ENCODE measurements at places on chromosomes 5 and 9.

DNA sequence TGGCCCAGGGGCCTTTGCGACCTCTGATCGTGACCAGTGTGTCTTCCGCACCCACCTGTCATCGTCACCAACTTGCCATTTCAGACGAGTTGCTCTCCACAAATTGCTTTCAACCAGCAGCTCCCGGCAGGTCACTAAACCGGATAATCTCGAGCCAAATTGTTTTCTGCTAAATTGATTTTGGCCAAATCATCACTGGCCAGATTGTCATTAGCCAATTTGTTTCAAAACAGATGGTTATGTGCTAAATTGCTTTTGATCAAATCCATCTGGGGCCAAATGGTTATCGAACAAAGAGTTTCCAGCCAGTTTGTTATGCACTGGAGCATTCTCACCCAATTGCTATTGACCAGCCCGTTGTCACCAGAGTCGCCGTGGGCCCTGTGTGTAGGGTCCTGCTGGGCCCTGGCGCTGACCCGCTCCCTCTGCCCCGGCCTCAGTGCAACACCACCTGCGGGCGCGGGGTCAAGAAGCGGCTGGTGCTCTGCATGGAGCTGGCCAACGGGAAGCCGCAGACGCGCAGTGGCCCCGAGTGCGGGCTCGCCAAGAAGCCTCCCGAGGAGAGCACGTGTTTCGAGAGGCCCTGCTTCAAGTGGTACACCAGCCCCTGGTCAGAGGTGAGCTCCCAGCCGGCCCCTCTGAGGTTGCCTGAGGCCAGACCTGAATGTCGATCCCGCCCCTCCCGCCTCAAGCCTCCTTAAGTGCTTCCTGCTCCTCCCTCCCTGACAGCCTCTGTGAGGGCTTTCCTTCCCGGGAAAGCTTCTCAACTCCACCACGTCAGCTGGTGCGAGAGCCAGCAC, 35.6 kb downstream of the ADAMTSL2 start:
- DNase-seq = no peak

GRCh38 chr5:37836592-37837413, 3.0 kb downstream of the GDNF start:
- no peak for DNase-seq

- DNase-seq = no peak
Measured at GRCh38 chr5:79602889-79603288, 9.4 kb upstream of the TENT2 start.

DNA sequence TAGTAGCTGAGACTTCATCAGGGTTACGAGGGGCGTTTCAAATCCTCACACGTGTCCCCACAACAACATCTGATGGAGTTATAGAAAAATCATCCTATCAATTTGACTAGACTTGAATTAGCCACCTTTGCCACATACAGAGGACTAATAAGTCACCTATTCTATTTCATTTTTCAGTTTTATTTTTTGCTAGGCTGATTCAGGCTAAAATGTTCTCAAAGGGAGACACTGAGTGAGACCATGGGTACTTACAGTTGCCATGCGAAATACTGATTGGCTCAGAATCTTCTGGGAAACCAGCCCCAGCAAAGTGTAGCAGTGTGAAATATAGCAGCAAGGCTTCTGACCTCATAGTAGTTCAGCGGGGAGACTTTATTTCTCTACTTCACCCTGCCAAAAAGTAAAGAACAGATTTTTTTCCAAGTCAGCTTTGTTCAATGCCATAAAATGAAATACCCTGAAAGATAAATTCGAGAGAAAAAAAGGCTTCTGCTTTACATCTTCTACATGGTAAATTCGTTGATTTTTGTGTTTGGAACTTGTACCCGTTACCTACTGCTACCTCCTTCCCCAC, 69.9 kb downstream of the SEMA6A start:
- no peak for DNase-seq

DNA sequence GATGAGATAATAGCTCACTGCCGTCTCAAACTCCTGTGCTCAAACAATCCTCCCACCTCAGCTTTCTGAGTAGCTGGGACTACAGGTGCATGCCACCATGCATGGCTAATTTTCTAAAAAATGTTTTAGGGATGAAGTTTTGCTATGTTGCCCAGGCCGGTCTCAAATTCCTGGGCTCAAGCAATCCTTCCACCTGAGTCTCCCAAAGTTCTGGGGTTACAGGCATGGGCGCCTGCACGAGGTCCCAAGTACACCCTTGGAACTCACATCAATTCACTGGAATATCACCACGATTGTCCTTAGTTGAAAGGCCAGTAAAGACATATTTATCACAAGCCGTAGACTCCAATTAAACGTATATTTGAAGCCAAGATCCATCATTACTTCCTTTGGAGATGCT, 184.6 kb downstream of the IRX1 start:
- DNase-seq = no peak

DNA sequence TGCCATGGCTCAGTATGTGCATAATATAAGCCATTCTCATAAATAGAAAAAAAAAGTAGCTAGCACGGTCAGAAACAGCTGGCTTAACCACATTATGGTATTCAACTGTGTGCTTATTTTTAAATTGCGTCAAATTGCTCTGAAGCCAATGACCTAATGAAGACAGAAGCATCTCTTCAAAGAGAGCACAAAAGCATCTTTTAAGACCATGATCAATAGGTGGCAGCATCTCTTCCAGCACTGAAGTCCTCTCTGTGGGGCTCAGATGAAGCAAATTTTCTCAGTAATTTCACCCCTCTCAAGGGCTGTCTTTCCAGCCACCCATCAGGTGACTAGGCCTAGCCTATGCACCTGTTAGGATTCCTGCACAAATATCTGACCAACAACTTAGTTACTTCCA, 251.4 kb downstream of the GLIS3 start:
- no peak for DNase-seq

DNA sequence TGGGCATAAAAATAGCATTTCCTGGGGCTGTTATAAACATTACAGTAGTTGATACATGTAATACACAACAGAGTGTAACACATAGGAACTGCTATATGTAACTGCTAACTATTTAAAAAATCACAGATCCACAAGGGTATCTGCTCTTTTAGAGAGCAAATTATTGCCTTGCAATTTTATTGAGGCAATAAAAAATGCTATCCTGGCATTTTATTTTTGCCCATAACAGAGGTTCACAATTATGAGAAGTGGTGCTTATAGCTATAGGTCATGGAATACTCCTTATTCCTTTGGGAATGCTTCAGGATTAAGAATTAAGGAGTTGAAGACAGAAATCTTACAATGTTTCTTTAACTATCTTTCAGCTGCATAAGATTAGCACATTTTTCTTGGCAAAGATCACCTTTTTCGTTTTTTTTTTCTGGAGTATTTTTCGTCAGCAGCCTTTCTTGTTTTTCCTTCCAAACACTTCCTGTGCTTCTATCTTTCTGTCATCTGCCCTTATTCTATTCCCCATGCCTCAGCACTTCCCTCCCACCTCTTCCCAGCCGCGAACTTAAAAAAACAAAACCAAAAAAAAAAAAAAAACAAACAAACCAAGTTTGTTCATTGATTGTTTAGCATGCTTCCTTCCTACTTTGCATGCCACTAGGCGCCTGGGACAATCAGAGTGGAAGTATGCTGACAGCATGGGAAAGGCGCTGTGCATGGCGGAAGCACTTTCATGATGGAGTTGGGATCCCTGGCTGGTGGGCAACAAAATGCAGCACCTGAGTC, 264.2 kb downstream of the MAST4 start:
- DNase-seq = no peak

GRCh38 chr5:65066387-65067146, 297.8 kb downstream of the CWC27 start:
- DNase-seq = no peak

DNA sequence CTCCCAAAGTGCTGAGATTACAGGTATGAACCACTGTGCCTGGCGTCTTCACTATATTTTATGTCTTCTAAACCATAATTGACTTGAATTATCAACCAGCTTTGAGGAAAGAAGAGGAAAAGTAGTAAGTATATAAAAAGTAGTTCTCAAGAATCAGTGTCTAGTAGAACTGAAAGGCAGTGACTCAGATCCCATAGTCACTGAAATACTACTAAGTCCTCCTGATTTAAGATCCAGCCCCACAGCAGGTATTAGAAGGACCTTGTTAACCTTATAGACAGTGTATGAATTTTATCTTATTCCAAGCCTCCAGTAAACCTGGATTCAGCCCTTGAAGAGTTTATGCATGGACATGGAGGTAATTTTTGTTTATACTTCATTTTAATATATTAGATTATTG, 31.5 kb downstream of the LNPEP start:
- DNase-seq = no peak

DNA sequence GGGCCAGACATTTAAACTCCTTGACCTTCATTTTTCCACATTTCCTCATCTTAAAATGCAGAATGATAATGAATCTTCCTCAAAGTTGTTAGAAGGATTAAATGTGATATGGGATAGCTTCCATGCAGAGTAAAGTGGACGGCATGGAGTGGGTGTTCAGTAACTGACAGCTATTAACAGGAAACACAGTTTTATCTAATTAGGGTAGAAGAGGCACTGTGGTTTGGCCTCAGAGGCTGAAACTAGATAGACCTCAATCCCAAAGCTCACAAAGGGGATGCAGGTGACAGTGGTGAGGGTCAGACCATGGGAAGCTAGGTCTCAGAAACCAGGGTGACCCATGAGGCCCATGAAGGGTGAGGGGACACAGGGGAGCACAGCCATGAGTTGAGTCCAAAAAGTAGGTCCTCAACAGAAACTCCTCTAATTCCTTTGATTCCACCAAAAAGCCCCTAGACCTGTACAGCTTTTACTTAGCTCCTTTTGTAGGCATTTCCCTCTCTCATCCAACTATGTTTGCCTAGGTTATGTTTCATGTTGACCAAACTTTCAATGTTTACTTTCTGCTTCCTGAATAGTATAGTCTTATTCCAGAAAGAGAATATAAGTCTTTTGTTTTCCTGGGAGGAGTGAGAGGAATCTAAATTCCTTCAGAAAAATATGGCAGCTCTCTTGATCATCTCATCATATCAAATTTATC, 27.9 kb upstream of the GLDC start:
- DNase-seq = no peak

DNA sequence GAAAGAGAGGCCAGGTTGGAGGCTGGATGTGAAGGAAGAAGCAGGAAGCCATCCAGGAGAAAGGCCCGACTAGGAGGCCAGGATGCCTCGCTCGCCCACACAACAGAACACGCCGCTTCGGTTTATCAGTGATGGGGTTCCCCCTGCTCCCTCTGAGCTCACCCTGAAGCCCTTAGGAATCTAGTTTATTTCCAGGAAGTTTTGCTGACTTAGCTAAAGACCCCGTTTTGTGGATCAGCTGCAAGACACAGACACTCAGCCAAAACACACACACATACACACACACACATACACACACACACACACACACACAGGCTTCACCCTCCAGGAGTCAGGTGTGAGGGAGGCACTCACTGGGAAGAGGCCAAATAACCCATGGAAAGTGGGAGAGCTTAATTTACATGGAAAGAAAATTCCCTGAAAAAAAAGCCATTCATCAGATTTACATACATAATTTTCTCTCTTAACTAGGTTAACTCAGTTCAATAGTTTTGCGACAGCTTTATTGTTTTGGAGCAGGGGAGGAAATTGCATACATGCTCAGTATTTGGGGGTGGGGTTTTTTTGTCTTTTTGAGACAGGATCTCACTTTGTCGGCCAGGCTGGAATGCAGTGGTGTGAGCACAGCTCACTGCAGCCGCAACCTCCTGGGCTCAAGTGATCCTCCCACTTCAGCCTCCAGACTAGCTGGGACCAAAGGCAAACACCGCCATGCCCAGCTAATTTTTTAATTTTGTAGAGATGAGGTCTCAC, 92.7 kb upstream of the HAND1 start:
- no peak for DNase-seq

- DNase-seq = no peak
Measured at GRCh38 chr5:169173372-169173771, 127.6 kb downstream of the SLIT3 start.

- DNase-seq = no peak
Measured at GRCh38 chr5:143041461-143041860, 271.3 kb downstream of the ARHGAP26 start.

GRCh38 chr9:127025042-127025441, 97.4 kb downstream of the ANGPTL2 start:
- DNase-seq = no peak

- no peak for DNase-seq
Measured at GRCh38 chr5:41683181-41683580, 172.8 kb upstream of the PLCXD3 start.

- no peak for DNase-seq
Measured at GRCh38 chr5:129110742-129111141, 16.2 kb downstream of the ISOC1 start.

DNA sequence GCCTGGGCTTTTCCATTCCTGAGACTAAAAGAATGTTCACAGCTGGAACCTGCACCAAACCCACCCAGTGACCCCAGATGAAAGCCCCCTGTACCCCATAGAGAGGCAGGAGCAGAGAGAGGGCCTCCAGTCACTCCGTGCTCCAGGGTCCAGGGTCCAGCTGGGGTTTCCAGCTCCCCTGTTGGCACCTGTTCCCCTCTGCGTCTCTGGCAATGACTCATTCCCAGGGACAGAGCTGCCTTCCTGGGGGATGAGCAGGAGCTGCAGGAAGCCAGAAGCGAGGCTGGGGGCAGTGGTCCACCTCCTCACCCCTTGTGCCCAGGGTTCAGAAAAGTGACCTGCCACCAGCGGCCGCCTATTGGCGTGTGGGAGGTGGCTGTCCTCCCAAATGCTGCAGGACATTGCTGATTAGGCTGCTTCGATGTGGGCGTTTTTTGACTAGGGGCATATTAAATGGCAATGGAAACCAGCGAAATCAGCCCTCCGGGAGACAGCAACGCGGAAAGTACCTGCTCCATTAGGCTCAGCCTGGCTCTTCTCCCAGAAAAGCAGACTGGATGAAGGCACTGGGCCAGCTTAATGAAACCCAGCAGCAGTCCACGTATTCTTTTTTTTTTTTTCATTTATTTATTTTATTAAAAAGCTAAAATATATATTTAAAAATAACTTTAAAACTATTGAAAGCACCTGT, 97.4 kb downstream of the DAP start:
- no peak for DNase-seq

DNA sequence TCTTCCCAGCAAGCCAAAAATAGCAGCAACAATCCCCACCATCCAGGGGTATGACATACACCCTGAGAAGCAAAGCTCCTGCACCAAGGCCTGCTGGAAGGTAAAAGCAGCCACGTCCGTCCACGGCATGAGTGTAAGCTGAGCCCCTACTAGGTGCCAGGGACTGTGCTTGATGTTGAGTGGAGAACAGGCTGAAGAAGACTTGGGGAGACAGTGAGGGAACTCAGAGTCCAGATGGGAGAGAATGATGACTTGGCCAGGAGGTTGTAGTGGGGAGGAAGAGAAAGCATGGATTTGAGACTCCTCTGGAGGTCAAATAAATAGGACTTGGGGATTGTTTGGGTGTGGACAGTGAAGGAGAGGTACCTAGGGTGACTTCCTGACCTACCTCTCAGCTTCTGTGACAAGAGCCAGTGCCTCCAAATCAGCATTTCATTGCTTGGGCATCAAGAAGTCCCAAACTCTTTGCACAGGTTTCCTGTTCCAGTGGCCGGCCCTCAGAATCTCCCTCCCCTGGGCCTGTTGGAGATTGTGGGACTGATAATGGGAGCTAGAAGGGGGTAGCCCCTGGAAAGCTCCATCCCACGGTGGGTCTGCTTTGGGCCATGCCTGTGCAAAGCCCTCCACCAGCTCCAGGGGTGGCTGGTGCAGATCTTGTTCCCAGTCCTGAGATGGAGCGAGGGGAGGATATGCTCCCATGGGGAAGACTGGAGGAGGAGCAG, 58.3 kb upstream of the ADAMTS2 start:
- DNase-seq = no peak

- DNase-seq = no peak
Measured at GRCh38 chr5:132302413-132302812, 8.2 kb downstream of the SLC22A4 start.
